Fibroblast of skin of right biceps (primary cell): ENCODE measurements at places on chromosomes 4 and X.

- no peak for DNase-seq
Measured at GRCh38 chr4:90122355-90122748, 4.8 kb upstream of the CCSER1 start.

DNA sequence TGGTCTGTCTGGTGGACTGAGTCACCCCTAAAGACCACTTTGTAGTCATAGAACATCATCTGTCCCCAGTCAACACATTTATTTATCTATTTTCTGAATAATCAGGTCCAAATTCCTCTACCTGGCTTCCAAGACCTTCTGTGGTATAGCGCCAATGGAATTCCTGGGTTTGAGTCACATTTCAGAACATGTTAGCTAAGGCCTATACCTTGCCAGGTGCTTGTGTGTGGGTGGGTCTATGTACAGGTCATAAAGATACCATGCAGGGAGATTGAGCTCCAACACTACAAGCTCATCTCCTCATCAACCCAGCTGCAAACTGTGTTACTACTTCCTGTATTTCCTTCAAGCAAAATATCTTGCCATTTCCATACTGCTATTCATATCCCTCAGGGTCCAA lies 113.3 kb downstream of the TRAPPC11 start:
- no peak for DNase-seq

GRCh38 chr4:177308847-177309521 lies 690 bp upstream of the NEIL3 start:
- no peak for DNase-seq

GRCh38 chr4:11489453-11490083 lies 60.9 kb upstream of the HS3ST1 start:
- no peak for DNase-seq

DNA sequence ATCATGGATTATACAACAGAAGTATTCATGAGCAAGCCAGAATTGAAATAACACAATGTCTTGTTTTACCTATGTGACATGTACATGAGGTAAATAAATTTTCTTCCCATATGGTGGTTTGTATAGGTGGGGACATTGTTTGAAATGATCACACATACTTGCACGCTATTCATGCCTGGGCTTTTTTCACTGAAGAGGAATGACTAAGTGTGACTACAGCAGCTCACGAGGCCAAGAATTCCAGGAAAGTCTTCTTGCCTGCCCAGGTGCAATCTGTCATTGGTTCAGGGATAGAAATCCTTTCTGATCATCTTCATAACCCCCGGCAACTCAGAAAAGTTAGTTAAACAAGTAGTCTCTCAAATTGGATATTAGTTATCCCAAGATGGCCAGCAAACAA lies 36.3 kb upstream of the AREG start:
- peak; percentile 51 for DNase-seq

GRCh38 chr4:128810331-128810870 lies 901 bp downstream of the JADE1 start:
- no peak for DNase-seq

DNA sequence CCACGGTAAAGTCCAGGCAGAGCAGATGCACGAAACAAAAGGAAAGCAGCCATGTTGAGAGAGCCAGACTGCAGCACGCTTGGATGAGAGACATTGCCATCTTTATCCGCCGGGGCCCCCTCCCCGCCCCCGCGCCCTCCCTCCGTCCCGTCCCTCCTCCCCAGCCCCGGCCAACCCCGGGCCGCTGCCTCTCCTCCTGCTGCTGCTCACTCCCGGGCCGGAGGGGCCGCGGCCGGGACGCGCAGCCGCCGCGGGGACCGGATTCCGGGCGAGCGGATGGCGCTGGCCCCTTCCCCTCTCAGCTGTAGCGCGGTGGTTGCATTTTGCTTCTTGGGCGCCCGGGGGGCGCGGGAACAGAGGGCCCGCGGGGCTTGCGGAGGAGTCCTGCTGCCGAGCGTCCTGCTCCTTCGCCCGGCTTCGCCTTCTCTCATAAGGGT lies 542 bp downstream of the RNF150 start:
- DNase-seq = peak; percentile 50

DNA sequence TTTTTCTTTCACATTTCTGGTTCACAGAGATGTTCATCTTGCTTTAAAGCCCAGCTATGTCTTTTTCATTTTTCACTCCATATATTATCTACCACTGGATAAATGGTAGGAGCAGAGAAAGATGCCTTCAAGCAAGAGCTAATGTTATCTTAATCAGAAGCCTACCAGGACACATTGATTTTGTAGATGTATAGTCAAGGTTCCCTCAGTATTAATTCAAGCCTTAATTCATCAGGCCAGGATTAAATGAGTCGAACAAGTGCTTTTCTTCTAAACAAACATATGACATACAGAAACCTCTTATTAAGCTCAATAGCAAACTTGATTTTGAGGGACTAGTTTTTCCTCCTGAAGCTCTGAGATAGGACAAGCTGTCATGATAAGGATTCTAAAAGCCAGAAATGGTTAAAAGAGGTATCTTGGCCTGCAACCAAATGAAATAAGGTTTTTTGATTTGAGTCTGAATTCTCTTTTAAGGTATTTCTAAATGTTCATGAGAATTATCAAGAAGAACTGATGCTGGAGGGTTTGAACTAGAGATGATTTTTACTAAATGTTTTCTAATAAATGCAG lies 81.7 kb upstream of the FTHL17 start:
- no peak for DNase-seq

DNA sequence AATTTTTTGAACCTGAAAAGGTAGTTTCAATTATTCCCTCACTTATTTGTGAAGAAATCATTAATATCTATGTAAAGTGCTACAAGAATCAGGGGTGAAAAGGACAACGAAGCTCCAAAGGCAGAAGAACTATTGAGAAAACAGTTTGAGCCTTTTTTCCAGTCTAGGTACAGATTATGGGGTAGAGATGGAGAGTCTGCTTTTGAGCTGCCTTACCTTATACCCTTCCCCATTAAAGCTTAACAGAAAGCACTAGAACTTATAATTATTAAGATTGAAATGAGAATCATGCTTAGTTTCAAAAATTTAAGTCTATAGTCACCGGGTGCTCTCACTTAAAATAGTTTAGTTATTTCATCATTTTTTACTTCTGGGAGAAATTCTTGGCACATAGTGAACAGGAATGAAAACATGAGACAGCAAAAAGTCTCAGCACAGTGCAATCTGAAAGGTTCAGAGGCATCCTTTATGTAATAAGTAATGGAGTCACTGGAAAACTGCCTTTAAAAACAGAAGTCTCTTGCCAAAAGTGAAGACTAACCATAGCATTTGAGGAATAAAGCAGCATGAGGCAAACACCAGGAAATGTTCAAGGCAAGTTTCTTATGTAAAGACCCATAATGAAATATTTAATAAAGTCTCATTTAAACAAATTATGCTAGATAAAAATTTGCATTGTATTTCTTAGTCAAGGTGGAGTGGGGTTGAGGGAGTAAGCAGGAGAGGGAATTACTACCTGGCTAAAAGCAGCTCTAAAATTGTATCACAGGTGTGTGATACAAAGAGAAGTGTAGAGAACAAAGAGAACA lies 5.1 kb upstream of the DCLK2 start:
- DNase-seq = peak; percentile 95

DNA sequence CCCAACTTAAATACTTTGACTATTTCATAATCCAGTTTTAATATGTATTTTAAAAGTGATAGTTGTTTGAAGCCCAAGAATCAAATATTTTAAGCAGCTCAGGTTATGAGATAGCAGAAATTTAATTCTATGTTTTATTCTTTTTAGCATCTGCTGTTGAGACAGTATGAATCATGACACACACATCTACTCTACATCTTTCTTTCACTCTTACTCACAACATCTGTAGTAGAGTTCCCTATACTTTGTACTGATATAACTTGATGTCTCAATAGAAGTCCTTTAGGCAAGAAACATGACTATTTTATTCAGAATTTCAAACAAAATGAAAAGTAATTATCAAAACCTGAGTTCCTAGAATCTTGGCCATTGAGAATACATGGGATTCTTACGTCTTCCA lies 187.9 kb upstream of the GNPDA2 start:
- no peak for DNase-seq

DNA sequence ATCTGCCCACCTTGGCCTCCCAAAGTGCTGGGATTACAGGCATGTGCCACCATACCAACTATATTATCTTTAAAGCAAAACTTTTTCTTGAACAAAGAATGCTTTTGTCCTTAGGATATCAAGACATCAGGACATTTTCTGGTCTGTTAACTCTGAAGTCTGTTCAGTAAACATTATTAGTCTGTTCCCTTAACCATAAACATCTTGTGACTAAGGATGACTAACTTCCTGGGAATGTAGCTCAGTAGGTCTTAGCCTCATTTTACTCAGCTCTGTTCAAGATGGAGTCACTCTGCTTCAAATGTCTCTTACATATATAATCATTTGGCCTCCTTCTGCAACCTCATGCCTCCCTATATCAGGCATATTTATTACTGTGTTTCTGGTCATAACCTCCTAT lies 122.9 kb downstream of the UBE2NL start:
- peak; percentile 19 for DNase-seq

GRCh38 chr4:122921971-122922876 lies at the start of gene NUDT6:
Gene NUDT6 (minus strand): TSS chr4:122922597. CDS start chr4:122922572, 25 bp downstream.
- DNase-seq = peak; percentile 63

- DNase-seq = no peak
Measured at GRCh38 chr4:95340191-95340590, 208.6 kb downstream of the UNC5C start.

- DNase-seq = peak; percentile 96
Measured at GRCh38 chr4:133865612-133866327, 335.8 kb downstream of the PABPC4L start.

GRCh38 chrX:666762-667720 lies 36.5 kb downstream of the SHOX start:
- peak; percentile 45 for DNase-seq

GRCh38 chr4:3658530-3658913 lies 107.7 kb upstream of the ADRA2C start:
- no peak for DNase-seq

DNA sequence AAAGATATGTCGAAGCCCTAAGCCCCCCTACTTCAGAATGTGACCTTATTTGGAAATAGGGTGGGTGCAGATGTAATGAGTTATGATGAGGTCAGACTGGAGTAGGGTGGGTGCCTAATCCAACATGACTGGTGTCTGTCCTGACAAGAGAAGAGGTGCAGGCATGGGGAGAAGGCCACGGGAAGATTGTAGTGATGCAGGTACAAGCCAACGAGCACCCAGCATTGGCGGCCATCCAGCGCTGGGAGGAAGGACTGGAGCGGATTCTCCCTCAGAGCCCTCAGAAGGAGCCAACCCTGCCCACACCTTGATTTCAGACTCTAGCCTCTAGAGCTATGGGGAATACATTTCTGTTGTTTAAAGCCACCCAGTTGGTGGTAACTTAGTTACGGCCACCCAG lies 237.2 kb downstream of the EVC2 start:
- no peak for DNase-seq

GRCh38 chrX:11609109-11609508 lies 56.6 kb downstream of the ARHGAP6 start:
- DNase-seq = no peak

DNA sequence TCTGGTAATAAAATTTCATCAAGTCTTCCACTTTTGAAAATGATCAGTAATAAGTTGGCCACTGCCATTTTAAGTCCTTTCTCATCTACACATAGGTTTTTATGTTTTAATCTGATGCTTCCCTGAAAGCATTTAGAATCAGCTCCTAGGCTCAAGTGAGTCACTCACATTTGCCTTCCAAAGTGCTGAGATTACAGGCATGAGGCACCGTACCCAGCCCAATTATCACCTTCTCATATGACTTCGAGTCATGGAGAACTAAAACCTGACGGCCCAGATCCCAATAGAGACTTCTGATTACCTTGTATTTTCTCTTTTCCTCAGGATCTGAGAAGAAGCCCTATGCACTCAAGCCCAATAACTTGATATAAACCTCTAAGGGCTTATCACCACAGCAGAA lies 140.8 kb downstream of the OPHN1 start:
- peak; percentile 54 for DNase-seq

- DNase-seq = no peak
Measured at GRCh38 chr4:2406406-2406805, 12.0 kb downstream of the ZFYVE28 start.

DNA sequence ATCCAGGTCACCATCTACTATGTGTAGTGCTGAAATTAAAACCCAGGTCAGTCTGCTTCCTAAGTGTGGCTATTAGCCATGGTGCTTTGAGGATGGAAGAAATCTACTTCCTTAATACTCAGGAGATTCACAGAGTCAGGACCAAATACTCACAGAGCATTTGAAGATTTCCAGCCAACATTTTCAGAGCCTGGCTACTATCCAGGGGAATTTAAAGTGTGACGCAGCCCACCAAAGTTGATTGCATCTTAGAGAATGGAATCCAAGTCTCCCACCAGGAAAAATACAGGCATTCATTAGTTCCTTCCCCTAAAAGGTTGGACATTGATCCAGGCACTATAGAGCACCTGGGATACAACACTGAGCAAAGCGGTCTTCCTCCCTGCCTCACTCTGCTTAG lies 83.8 kb downstream of the HS3ST1 start:
- peak; percentile 1 for DNase-seq

- DNase-seq = no peak
Measured at GRCh38 chr4:95363559-95363925, 185.2 kb downstream of the UNC5C start.

DNA sequence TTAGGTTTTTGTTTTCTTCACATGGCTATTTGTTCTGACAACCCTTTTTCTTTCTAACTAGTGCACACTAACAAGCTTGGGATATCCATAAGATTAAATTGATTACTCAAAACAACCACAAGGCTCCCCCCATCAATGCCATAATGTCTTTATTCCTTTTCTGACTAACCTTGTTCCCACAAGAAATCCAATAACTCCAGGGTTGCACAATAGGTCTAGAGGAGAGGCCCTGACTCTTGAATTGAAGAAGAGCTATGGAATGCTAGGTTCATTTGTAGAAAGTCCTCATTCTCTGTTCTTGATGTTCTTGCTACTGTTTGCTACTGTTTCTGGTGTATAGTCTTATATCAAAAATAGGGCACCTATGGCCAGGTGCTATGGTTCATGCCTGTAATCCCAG lies 71.0 kb downstream of the PRRG1 start:
- peak; percentile 19 for DNase-seq

DNA sequence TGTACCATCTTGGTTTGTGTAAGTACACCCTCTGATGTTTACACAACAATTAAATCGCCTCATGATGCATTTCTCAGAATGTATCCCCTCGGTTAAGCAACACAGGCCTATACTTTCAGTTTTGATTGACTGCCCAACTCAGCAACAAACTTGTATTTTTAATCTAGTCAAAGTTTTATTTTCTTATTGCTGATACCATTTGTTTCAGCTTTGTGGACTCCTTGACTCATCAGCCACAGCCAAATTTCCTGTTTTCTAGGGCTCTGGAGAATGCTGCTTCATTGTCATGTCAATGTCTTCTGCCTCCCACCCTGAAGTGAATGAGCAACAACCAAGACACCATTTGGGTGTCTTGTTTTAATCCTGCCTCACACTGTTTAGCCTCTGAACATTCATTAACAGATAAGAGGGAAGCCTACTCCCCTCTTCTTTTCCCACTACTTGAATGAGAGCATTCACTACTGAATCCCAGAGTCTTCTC lies 14.0 kb downstream of the BBS12 start:
- peak; percentile 46 for DNase-seq

DNA sequence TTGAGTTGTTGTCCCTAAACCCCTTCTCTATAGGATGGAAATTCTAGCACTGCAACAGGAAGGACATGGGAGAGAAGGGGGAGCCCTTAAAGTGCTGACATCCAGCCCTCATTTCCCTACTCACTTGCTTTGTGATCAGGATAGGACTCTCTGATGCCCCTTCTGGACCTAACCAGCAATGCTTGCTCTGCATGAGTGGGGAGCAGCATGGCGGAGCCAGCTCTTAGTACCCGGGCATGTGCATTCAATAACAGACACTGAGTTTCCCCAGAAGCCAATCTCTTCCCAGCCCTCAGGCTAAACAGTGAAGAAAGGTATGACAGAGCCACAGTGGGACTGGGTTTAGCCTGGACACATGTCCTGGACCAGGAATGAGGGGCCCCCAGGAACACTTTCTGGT lies 14.0 kb downstream of the SOD3 start:
- no peak for DNase-seq
